ENCODE measurements at places on chromosomes 5 and 9.

GRCh38 chr9:116381350-116381749 is 227.8 kb downstream of the PAPPA start:
- no peak overlapping the region for H3K4me3 ChIP-seq
- no peaks in the 10 kb centered on the region for H3K36me3 ChIP-seq
- no peak for DNase-seq
- peaks cover 4% of the 10 kb centered on the region for H3K27me3 ChIP-seq
- H3K4me1 ChIP-seq, result no peaks in the 10 kb centered on the region

DNA sequence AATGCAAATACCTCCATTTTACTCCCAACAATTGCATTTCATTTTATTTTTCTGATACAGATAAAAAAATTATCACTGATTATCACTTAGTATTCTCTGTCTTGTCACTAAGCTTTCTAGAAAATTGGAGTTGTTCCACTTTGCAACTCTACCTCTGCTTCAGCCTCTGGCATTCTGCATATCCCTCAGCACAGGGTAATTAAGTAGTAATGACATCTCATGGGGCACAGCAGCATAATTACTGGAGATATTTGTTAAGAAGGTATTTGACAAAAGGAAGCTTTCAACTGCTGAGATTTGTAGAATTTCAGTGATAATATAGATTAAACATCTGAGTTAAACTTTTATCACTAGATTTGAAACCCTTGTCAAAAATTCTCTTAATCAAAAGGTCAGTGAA is 446.2 kb downstream of the HTR1A start:
- no peak for DNase-seq
- no peaks in the 10 kb centered on the region for H3K36me3 ChIP-seq
- H3K27ac ChIP-seq, result no peak overlapping the region

DNA sequence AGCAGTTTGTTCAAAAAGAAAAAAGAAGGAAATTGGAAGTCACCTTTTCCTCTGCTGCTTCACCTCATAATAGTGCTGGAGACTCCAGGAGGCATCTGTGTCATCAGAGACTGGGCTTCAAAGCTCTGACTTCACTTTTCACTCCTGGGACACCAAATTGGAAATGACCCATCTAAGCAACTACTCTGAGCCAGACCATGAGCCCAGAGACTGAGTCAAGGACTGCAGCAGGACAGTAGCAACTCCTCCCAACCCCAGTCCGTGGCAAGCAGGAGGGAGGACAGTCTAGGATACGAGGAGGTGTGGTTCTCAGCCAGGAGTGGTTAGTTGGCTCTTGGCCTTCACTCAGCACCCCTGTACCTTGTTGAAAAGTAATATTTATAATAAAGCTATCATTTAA is 131.5 kb downstream of the INSYN2B start:
- H3K27ac ChIP-seq, result no peak overlapping the region
- H3K4me1 ChIP-seq, result no peaks in the 10 kb centered on the region
- H3K4me3 ChIP-seq, result no peak overlapping the region
- peaks cover 9% of the 10 kb centered on the region for H3K36me3 ChIP-seq
- DNase-seq, result no peak

- H3K4me1 ChIP-seq, result peaks cover 4% of the 10 kb centered on the region
- no peak for DNase-seq
- peaks cover 1% of the 10 kb centered on the region for H3K27me3 ChIP-seq
- H3K27ac ChIP-seq, result no peak overlapping the region
Observed at GRCh38 chr5:61575103-61575502, 243.0 kb downstream of the ZSWIM6 start.

Data from glutamatergic neuron (in vitro differentiated cells).